GM03348 (cell line): ENCODE measurements at places on chromosomes 1 and 21.

DNA sequence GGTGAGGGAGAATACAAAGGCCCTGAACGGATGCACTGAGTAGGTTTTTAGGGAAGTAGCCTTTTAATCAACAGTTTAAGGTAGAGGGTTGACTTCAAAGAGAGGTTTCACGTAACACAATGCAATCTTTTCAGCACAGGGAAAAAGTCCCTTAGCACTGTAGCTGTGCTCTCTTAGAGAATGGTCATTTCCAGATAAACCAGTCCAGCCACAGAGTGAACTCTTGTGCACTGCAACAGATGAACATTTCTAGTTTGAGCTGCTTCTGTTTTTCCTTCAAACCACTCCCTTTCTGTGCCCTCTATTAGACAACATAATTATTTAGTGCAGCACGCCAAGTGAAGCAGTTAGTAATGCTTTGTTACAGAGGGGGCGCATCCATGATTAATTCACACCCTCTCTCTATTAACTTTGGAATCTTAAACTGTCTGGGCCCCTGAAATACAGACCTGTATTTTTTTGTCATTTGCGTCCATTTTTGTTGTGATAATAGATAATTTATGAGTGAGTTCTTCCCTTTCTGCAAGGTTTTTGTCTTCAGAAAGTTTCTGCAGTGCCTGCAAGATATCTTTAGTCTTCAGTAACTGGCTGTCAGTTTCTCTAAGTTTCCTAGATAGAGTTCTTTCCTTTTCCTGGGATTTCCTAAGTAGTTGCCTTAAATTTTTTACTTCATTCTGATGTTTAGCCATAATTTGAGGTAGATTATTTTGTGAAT is 22.9 kb downstream of the LCA5L start:
- no peak for DNase-seq

DNA sequence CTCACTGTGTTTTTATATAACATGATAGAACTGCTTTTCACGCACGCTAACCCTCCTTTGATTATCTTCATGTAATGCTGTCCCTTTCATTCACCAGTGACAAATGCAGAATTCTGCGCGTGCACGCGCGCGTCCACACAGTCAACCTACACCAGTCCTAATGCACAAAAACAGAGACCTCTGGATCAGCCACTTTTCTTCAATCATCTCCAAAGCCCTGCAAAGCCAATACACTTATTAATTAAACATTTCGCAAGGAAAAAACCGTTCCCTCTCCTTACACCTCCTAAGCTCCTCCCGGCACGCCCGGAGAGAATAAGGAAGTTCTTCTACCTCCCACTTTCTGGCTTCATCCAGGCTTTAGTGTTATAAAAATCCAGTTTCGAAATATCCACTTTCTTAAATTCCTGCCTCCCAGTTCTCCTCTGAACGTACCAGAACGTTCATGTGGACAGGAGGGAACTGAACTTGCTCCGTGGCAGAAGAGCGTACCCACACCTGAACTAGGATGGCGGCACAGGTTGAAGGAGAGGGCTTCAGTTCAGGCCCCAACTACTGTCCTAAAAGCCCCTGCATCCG is 4.6 kb downstream of the LMX1A start:
- no peak for DNase-seq

DNA sequence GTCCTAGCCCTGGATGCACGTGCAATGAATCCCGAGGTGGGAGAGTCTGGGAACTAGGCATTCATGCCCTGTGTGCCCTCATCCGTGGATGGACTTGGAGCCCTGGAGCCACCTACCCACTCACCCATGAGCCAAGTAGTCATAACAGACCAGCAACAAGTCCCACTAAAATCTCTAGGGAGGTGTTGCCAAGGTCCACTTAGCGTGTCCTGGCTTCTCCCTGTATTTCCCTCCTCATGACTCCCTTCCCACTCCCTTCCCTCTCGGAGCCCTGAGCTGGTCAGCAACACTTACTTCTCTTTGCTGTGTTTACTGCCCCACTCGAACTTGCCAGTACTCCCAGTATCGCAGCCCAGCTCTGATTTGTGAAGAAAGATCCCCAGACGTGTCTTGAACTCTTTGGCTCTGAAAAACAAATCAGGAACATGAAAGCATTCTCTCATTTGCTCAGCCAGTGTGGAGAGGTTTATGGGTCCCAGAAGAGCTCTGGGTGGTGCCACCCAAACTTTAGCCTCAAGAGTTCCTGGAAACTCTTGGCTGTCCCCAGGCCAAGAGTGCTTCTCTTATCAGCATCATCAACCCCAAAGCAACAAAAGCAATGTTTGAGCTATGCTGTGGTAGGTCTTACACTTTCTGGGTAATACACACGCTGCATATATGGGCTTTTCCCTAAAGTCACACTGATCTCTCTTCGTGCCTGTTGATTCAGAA is 1.1 kb downstream of the RGS16 start:
- DNase-seq = peak; percentile 21

DNA sequence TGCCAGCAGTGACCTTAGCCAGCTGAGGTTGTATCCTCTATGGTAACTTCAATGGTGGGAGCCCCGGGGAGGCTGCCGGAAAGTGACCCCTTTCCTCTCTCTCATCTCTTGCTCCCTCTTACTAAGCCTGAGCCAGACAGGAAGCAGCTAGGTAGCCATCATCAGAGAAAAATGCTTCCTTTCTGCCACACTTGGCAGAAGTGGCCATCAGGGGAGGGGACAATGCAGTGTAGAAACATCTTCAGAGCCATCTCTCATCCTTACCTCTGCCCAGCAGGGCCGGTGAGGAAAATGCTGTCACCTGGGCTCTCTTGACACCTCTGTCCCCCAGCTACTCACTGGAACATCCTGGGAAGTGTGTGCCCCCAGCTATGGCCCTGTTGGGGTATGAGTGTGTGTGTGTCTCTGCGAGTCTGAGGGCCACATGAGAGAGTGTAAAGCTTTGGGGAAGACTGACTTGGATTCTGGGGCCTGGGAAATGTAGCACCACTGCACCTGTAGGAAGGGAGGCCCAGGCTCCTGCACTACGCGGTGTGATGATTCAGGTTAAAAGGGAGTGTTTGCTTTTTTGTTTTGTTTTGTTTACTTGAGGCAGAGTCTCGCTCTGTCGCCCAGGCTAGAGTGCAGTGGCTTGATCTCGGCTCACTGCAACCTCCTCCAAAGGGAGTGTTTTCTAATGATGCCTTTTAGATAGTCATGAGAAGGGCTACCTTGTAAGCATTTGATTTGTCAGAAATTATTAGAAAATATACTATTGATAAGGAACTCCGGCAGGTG is 48.7 kb upstream of the CNTN2 start:
- DNase-seq = peak; percentile 40

DNA sequence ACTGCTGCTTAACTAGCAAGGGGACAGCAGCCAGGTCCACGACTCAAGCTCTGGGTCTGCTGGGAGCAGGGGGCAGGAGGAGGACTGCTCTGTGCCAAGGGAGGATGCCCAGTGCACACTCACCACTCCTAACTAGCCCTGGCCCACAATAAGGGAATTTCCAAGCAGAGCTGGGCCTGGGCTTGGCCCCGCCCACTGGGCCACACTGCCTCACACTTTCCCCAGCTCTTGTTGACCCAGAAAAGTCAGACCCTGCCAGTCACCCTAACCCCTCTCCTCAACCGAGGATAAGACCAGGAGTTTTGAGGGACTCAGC is 18.7 kb downstream of the SLC9A1 start:
- peak; percentile 50 for DNase-seq
